ENCODE measurements at places on chromosomes 6 and 20. TPM values are rescaled to one million over a fixed set of nuclear protein-coding genes. Genes with fewer than 3 reads are reported as not detected.

Gene IRF4
- 0.65 TPM for polyA plus RNA-seq

Gene NKAPL
- polyA plus RNA-seq, result 1.1 TPM

DNA sequence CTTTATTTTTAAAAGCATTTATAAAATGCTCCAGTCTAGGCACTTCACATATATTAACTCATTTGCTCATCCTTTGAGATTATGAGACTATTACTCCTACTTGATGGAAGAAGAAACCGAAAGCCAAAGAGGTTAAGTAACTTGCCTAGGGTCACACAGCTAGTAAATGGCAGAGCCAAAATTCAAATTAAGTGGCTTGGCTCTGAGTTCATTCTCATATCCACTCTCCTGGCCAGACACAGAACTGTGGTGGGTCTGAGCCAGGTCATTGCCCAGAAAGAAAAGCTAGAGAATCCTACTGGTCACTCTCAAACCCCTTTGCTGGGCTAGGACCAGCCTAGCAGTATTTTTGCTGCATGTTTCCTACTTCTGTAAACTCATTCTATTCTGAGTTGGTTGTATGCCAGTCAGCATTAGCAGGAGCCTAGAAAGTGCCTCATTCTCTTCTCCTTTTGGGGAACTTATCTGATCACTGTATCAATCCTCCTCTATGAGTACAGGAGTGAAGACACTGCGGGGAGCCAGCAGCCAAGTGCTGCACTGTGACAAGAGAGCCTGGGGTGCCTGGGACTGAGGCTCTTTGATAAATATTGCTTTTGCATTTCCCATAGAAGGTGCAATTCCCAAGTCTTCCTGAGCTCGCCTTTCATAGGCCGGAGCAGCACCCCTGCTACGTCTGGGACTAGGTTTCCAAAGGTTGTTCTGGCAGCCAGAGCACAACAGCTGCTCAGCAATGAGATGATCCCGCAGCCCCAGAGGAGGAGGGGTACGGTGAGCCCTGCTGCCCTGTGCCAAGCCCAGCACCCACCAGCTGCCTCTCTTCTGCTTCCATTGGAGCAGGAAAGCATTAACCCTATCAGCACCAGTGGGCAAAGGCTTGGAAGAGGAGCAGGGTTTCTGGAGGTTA lies 728.3 kb downstream of the MAFB start:
- DNase-seq, result no peak

DNA sequence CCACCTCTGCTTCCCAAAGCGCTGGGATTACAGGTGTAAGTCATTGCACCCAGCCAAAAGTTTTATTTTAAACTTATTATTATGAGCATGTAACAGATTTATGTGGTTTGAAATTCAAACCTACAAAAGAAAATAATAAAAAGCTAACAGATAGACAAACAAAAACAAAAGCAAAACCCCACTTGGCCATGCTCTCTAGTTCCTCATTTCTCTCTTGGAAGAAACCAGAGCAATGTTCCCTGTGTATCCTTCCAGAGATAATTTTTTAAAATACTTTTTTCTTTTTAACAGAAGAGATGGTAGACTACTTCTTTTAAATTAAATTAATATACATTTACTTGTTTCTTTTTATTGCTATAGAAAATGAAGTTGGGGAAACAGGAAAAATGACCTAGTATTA lies 28.0 kb upstream of the SLC17A3 start:
- no peak for DNase-seq

DNA sequence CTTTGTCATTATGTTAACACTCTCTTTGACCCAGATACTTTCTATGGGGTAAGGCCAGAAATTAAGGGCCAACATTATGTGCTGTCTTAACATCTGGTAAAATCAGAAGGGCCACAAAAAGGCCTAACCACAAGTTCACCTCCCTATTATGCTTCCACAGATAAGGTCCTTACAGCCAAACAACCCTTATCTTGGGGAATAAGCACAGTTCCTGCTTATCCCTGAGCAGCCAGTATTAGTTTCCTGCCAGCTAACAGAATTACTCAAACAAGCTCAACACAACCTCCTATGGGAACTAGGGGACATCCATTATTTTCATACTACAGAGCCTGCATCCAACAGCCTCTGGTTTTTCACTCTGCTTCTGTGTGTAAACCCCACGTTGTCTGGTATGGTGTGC lies 724.8 kb downstream of the HACE1 start:
- DNase-seq, result no peak

- no peak for DNase-seq
Observed at GRCh38 chr6:33994472-33995308, 151.2 kb downstream of the GRM4 start.

GRCh38 chr6:40411881-40412280 lies 175.3 kb downstream of the LRFN2 start:
- DNase-seq, result no peak

Gene DLK2
- polyA plus RNA-seq, result 2.8 TPM

DNA sequence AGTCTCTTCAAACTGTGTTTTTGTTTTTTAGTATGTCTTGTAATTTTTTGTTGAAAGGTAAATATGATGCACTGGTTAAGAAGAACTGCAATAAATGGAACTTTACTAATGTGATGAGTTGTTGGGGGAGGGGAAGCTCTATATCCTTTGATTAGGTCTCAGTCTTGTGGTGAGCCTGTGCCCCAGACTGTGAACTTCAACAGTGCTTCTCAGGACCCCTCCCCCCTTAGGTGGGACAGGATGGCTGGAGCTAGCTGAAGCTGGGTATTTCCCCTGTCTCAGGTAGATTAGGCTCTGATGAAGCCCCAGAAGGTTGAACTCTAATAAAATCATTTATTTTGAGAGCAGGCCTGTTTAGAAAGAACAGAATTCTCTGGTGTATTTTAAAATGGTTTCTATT lies 31.4 kb upstream of the TASP1 start:
- no peak for DNase-seq

DNA sequence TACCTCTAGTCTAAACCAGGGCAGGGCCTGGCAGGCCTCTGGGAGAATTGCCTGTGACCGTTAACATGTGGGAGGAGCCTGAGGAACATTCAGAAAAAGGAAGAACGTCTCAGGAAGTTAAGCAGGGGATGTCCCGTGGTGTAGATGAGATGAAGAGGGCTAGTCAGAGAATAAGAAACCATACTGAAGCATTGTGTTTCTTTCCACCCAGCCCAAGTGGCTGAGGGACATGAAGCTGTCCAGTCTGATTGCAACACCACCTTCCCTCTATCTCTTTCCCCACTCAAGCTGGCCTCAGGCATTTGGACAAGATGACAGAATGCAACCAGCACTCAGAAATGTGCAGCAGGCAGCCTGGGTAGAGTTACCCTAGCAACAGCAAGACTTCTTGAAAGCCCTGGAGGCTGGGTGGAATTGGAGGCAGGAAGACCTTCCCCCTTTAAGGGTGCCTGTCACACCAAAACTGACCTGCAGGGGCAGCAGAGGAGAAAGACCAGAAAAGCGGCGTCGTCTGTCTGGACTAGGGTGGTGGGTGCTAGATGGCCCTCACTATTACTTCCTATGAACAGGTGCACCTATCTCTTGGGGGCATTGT lies 186.1 kb downstream of the UNC5CL start:
- no peak for DNase-seq

GRCh38 chr20:3515379-3516170 lies 44.8 kb downstream of the ATRN start:
- DNase-seq, result no peak

GRCh38 chr20:54474046-54474445 lies 1.3 kb upstream of the DOK5 start:
- no peak for DNase-seq

Gene HLA-DQA1
- polyA plus RNA-seq, result 1.7 TPM

- no peak for DNase-seq
Observed at GRCh38 chr6:93423542-93423941, 4.2 kb upstream of the EPHA7 start.

Gene VSX1
- polyA plus RNA-seq, result not detected

Gene SH3BGRL2
- polyA plus RNA-seq, result 7.5 TPM

GRCh38 chr6:43895656-43896328 lies 125.8 kb downstream of the VEGFA start:
- DNase-seq, result no peak

DNA sequence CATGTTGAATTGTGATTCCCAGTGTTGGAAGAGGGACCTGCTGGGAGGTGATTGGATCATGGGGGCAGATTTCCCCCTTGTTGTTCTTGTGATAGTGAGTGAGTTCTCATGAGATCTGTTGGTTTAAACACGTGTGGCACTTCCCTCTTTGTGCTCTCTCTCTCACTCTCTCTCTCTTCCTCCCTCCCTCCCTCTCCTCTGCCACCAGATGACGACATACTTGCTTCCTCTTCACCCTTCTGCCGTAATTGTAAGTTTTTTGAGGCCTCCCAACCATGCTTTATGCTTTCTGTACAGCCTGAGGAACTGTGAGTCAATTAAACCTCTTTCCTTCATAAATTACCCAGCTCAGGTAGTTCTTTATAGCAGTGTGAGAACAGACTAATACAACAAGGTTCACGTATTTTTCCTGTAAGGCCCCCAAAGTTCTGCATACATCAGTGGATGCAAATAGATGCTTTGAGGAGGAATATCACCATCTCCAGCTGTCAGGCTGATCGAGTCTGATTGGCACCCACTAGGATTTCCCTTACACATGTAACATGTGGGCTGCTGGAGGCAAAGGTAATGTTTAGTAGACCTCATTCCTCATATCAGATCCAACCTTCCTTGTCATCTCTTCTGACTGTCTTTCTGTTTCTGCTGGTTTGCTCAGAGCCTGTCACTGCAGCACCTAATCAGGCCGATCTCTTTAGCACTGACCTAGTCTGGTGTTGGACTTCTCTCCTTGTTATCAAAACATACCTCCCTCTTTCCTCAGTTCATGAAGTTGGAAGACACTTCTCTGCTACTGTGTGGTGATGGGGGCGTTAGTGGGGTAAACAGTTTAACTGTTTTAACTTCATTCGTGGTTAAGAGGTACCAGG lies 54.3 kb upstream of the BACH2 start:
- no peak for DNase-seq

GRCh38 chr20:17421493-17421892 lies 109.7 kb downstream of the BFSP1 start:
- no peak for DNase-seq

- DNase-seq, result no peak
Observed at GRCh38 chr6:156925718-156926607, 148.8 kb downstream of the ARID1B start.

- DNase-seq, result no peak
Observed at GRCh38 chr6:148348335-148348734, 5.7 kb downstream of the SASH1 start.

DNA sequence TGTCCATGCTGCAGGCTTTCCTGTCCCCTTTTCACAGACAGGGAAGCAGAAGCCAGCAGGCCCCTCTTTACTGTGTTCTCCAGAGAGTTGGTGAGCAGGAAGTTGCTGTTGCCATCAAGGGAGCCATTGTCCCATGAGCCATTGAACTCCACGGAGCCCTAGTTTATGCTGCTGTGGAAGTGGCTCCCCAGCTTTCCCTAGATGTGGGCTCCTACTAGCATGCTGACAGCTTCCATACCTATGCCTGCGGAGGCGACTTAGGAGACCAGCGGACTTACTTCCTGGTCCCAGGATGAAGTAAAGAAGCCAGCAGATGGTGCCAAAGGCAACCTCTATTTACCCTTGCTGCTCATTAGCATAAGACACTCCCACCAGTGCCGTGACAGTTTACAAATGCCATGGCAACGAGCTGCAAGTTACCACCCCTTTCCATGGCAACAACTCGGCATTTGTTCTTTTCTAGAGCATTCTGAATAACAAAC lies 30.8 kb upstream of the FKBP1A start:
- no peak for DNase-seq

Gene KCNK16
- not detected for polyA plus RNA-seq

DNA sequence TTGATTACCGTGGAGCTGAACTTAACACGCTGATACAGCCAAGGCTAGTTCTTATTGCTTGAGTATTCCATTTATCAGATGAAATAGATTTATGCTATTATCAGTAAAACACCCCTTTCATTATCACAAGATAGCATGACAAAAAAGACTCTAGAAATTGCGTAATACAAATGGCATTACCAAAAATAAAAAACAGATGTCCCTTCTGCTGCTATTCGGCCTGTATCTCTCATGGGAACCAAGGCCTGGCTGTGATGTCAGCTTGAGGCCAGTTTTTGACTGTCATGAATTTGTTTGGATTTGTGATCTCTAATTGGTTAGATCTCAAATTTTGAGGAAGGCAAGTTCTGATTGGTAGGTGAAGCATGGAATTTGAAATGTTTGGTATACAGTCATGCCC lies 25.2 kb downstream of the MEI4 start:
- DNase-seq, result peak; percentile 5

DNA sequence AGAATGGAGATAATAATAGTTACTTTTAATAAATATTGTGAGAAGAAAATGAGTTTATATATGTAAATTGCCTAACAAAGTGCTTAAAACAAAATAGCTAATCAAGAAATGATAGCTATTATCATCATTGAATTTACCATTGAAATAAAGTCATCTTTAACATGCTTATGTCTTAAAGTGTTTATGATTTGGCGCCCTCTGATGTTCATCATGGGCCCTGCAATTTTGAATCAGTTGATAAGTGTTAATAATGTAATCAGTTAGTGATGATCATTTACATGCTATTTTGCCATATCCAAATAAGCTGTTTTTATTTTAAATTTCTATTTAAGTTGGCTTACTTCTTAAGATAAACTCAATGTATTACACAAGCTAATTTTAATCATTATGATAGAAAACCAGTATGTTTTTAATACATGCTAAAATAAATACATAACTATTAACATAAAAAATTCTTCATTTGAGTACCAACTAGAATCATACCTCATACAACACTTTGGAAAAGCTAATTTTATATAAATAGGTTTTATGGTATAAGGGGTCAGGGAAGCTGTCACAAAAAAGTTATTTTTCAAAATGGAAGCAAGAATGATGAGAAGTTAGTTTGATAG lies 39.2 kb upstream of the TPD52L1 start:
- no peak for DNase-seq

GRCh38 chr6:79878142-79878748 lies 69.1 kb downstream of the ELOVL4 start:
- DNase-seq, result no peak

- DNase-seq, result no peak
Observed at GRCh38 chr6:31567531-31568370, 4.3 kb upstream of the LTA start.

GRCh38 chr20:11101243-11101642 lies 427.4 kb upstream of the JAG1 start:
- no peak for DNase-seq

- DNase-seq, result peak; percentile 38
Observed at GRCh38 chr20:53221731-53222130, 249.6 kb downstream of the TSHZ2 start.

Gene SNPH
- 9.0 TPM for polyA plus RNA-seq

Gene DIDO1
- 33.3 TPM for polyA plus RNA-seq

- no peak for DNase-seq
Observed at GRCh38 chr6:22765015-22765414, 195.6 kb downstream of the HDGFL1 start.

- no peak for DNase-seq
Observed at GRCh38 chr6:44473393-44474189, 86.1 kb downstream of the CDC5L start.

- no peak for DNase-seq
Observed at GRCh38 chr6:151616091-151616513, 122.3 kb downstream of the CCDC170 start.

GRCh38 chr6:44142835-44143234 lies 15.5 kb downstream of the TMEM63B start:
- DNase-seq, result no peak
